ENCODE measurements at places on chromosomes 6 and 20.

GRCh38 chr20:56157530-56158203 is 90.9 kb upstream of the MC3R start:
- no peak for DNase-seq

GRCh38 chr6:135291288-135292076 is 110.4 kb downstream of the MYB start:
- DNase-seq = no peak

- no peak for DNase-seq
These were observed 24.4 kb downstream of the PREX1 start for GRCh38 chr20:48803176-48804053.

DNA sequence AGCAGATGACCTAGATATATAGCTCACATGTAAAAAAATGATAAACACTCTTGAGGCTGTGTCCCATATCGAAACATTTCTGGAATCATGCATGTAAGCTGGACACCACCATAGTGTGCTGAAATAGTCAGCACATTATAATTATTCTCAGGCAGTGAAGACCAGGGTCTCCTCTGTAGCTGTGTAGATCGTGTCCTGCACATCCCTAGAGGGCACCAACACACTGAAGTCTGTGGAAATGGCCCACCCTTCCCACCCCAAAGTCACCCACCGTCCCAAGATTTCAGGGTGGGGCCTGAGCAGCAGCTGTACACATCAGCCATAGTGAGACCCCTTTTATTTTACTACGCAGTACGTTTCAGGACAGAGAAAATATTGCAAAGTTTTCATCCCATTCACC is 21.0 kb upstream of the TMEM30A start:
- DNase-seq = no peak

DNA sequence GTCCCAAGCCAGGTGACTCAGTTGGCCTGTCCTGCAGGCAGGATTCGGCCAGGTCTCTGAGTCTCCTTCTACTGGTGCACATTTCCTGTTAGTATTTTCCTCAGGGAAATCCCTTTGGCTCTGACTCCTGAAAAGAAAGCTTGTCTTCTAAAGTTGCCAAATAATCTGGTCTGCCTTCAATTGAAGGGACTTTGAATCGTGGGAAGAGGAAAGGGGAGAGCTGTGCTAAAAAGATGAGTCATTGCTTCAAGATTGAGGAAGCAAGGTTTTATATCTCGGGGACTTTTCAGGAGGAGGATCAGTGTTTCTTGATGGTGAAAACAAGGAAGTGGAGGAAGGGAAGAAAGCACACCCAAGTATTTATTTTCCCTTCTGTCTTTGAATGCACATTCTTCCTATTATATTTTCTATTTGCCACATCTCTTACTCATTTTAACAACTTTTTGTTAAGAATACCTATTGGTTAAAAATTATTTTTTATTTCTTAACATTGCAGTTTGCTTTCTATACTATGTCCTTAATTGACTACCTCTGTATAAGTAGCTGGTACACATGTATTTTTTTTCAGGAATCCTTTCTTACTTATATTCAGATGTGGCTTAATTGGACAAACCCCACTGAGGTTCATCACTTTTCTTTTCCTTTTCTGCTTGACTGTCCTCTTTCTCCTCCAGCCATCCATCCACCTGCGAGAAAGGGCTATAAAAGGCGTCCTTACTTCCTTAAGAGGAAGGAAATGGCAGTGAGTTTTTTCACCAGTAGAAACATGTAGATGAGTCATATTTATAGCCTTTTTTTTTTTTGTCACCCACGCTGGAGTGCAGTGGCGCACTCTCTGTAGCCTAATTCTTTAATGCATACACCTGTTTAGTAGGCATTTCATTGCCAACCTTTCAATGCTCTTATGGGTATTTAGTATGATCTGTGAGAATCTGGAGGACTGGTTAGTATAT is 15.0 kb upstream of the IFNGR1 start:
- no peak for DNase-seq

DNA sequence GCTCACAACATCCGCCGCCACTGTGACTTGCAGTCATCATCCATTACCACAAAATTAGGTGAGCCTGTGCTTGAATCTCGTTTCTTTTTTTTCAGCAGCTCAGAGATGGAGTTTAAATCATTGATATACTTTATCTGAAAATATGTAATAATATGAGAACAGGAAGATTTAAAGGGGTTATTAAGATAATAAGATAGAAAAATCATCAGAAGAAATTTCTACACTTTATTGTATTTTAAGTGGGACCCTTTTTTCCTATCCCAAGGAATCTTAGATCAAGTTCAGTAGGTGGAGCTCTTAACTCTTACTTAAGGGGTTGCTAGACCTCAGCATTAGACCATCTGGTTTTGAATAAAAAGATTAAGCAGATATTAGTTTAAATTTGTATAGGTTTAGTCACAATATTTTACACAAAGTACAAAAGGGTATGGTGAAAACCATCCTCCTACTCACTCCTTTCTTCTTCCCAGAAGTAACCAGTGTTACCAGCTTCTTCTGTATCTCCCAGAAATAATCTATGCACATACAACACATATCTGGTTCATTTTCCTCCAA is 9.4 kb upstream of the NCOA7 start:
- no peak for DNase-seq

- no peak for DNase-seq
These were observed 73.2 kb downstream of the LY86 start for GRCh38 chr6:6661684-6662083.

DNA sequence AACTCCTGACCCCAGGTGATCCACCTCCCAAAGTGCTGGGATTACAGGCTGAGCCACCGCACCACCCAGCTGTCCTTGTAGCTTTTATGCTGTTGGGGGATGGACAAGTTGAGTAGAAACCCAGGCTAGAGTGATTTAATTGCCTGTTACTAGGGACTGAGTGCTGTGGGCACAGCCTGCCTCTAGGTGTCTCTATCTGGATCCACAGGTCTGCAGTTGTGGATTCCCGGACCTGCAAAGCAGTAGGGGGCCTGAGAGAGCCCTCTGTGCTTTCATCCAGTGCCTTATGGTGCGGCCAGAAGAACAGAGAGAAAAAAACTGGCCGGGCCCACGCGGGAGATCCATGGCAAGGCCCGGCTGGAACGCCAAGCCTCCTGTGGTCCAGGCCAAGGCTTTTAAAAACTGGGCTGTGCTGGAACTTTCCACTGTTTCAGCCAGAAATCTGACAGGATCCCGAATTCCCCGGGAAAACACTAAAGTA is 5.2 kb downstream of the SIRPA start:
- DNase-seq = no peak

GRCh38 chr20:6708010-6708409 is 59.5 kb upstream of the BMP2 start:
- no peak for DNase-seq

DNA sequence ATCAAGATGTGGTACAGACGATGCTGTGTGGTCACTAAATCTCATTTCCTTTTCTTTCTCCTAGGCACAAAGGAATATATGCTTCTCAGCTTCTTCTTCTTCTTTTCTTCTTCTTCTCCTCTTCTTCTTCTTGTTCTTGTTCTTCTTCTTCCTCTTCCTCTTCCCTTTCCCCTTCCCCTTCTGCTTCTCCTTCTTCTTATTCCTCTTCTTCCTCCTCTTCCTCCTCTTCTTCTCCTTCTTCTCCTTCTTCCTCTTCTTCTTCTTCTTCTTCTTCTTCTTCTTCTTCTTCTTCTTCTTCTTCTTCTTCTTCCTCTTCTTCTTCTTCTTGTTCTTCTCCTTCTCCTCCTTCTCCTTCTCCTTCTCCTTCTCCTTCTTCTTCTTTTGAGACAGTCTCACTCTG is 190.4 kb upstream of the DTNBP1 start:
- no peak for DNase-seq

GRCh38 chr20:41308290-41308711 is 9.2 kb downstream of the ZHX3 start:
- DNase-seq = no peak

DNA sequence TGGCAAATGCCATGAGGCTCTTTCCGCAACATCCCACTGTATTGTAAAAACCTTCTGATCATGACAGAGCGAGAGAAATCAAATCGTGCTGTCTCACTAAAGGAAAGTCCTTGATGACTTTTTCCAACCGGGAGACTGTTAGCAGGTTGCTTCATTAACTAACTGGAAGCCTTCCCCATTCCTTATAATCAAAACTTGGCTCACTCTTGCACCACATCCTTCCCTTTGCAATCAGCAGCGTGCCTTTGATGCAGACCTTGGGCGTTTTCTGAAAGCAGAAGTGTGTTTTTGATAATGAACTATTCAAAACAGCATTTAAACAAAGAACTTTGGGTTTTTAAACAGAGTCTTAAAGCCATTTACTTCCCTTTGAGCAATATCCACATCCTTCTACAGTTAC is 96.2 kb upstream of the CNR1 start:
- no peak for DNase-seq

DNA sequence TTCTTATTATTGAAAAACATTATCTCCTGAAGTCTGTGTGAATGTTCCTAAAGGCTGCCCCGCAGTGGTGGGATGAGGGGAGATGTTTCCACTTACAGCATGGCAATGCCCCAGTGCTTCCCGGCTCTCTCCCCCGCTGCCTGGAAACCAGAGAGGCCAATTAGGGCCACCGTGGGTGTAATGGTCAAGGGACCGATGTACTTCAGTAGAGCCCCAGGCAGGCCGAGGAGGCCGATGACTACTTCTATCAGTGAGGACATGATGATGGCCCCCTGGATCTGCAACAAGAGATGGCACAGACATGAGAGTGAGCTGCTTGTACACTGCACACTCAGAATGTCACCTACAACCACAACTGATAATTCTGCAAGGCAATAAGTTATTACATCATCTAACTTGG is 117.8 kb downstream of the SLC23A2 start:
- no peak for DNase-seq

DNA sequence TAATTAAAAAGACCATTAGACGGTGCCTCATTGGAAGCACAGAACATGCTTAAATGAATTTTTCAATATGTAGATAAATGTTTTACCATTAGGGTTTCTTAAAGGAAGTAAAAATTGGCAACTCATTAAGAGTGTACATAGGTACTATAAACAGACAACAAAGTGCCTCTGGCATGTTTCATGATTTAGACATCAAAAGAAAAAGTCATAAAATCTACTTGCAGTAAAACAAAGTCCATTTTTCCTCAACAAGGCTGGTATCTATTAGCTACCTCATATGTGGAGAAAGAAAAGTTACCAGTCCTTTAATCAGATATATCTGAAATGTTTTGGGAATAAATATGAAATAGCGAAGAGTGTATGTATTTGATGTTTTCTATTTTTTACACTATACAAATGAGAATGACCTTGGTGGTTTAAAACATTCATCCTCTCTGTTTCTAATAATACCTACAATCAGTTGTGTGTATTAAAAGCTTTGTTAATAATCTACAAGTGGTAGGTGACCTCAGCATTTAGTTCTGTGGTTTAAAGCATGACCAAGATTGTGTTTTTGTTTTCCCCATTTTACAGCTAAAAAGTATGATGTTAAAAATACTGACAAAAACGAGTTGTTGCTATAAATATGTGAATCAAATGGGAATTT is 87.5 kb downstream of the HDGFL1 start:
- no peak for DNase-seq

DNA sequence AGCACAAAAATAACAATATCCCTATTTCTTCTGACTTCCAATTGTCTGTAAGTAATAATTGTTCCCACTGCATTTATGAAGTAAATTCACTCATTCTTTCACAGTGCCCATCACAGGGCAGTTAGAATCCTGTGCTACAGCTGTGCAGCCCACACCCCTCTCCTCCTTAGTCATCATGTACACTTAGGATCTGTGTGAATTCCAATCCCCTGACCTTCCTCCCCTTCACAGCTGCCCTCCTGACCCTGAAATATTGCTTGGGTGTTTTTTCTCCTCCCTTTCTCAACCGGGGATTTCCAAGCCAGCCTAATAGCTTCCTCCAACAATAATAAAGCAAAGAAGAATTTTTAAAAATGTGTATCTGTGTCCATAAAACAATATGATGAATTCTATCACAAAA is 91.5 kb upstream of the BEND6 start:
- no peak for DNase-seq

DNA sequence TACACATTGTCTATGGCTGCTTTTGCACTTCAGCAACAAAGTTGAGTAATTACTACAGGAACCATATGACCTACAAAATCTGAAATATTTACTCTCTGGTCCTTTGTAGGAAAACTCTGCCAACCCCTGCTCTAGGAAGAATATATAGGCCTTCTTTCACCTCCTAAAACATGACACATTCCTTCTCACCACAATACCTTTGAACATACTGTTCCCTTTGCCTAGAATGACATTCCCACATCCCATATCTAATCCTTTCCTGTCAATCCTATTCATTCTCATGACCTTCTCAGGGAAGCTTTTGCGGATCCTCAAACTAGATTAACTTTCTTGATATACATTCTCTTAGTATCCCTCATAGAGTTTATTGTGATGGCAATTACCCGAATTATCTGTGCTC is 18.0 kb upstream of the NCOA6 start:
- DNase-seq = no peak

- no peak for DNase-seq
These were observed 148.4 kb downstream of the TBXT start for GRCh38 chr6:166019214-166019613.

- no peak for DNase-seq
These were observed 45.9 kb downstream of the BMP7 start for GRCh38 chr20:57220337-57221145.

DNA sequence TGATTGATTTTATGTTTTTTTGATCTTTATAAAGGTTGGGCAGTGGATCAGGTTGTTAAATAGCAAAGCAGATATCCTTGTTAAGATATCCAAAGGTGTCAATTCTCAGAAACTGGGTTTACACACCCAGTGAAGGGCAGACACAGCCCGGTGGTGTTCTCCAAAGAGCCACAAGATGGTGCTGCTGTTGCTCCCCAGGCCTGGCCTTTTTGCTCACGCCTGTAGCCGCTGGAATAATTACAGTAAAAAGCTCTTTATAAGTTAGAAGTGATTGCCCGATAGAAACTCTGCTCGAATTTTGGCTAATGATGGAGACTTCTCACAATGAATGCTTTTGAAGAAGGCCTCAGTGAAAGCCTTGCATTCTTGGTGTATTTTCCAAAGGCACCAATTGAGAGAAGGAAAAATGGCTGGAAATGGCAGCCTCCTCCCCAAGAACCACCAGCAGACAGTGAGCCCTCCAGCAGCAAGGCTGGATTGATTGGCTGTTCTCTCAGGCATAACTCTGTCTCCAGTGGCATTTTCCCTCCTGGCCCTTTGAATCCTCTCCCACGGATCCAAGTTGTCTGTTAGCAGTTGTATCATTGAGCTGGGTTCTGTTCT is 120.5 kb upstream of the CHD6 start:
- DNase-seq = no peak

DNA sequence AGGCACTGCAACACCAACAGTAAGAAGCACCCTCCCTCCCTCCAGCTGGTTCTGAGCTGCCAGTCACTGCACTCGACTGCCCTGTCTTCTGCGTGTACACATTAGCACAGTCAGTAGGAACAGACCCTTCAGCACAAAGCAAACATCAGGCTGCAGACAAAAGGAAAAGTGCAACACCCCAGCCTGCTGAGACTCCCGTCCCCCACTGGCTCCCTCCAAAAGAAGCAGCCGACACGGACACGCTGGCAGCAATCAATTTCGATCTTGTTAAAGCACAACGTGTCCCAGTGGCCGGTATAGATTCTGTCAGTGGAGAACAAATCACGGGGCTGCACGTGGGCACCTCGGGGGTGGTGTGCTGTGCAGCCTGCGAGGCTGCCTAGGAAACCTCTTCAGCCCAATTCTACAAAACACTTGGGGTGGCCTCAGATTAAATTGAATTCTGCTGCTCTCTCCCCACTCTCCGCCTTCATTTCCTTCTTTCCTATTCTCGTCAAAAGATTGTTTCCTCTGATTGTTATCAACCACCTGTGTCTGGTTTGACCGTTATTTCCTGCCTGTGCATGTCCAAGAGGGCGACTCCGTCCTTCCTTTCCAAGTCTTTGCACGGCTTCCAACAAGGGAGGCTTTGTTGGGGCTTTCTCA is 38.7 kb downstream of the TRAF3IP2 start:
- no peak for DNase-seq
